ENCODE measurements at places on chromosomes 4 and X.
A peak's percentile ranks its signal among the peaks of the same experiment; 100 is the strongest.

- no peak for DNase-seq
These were observed 45.6 kb downstream of the SEL1L3 start for GRCh38 chr4:25817059-25817681.

DNA sequence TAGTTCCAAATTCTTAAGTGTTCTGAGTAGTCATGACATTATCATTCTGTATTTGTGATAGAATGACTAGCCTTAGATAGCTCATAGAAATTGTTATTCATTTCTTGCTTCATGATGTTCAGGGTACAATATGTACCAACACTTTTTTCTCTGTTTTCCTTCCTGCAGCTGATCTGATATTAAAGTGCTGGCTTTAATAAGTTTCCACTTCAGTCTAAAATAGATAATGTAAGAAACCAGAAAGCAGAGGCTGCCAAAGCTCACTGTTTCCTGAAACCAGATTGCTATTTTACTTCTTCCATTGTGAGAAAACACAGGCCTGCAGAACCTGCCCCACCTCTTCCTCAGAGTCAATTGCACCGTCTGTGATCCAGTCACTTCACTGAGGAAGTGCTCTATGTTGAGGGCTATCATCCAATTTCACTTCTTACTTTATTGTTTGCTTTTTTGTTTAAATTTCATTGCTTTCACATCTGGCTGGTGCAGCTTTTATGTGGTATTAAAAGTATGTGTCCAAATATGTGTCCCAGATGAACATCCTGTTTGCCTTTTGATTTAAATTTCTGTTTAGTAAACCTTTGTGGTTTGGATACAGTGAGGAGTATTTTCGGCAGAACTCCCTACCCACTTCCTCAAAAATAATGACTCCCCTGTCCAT, 652.1 kb downstream of the ANKRD50 start:
- no peak for DNase-seq

DNA sequence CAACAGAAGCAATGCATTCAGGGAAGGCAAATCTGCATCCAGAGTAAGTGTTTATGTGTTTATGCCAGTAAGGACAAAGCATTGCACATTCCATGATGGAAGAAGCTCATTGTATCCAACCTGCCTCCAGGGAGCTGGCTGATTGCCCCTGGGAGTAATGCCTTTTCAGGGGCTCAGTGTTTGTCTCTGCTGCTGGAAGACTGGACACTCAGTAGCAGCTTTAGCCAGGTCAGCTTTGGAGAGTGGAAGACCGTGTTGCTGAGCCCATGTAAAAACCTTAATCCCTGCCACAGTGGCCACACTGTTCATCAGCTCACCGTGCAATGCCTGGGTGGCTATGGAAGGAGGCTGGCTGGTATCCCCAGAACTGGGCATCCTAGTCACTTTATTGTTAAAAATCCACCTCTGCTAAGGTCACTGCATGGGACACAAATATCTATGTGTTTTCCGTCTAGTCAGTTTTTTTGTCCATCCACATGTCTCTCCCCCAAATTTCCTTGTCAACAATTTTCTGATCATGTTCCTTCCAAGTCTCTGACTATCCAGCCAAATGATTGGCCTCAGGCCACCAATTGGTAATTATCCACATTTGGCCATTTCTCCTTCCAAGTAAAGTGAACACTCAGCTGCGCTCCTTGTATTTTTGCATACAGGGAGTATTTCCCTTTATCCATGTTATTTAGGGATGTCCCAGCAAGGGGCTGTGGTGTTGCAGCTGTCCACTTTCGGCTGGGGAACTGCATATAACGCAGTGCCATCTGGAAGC, 2044.5 kb upstream of the AGA start:
- DNase-seq, result no peak

GRCh38 chr4:10459305-10459704, 2.1 kb upstream of the ZNF518B start:
- DNase-seq, result no peak

- no peak for DNase-seq
These were observed 410.9 kb downstream of the GRID2 start for GRCh38 chr4:92714640-92715039.

- no peak for DNase-seq
These were observed 15.0 kb upstream of the TRIM2 start for GRCh38 chr4:153189016-153189801.

DNA sequence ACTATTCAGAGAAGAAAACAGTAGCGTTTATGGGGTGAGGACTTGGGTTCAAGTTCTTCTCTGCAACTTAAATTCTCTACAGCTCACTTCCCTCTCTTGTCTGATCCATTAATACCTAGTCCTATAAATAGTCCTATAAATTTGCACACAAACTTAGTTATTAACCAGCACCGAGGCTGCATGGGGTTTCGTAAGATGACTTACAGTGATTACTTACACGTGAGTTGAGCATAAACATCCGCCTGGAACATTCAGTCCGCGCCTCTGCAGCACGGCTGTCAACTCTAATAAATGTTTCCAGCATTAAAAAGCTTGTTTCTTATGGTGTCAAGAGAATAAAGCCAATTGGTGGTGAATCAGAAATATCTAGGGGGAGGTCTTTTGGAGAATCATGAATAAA, 103.0 kb upstream of the ENPP6 start:
- DNase-seq, result no peak

- no peak for DNase-seq
These were observed 39.5 kb downstream of the NSD2 start for GRCh38 chr4:1910643-1911042.

DNA sequence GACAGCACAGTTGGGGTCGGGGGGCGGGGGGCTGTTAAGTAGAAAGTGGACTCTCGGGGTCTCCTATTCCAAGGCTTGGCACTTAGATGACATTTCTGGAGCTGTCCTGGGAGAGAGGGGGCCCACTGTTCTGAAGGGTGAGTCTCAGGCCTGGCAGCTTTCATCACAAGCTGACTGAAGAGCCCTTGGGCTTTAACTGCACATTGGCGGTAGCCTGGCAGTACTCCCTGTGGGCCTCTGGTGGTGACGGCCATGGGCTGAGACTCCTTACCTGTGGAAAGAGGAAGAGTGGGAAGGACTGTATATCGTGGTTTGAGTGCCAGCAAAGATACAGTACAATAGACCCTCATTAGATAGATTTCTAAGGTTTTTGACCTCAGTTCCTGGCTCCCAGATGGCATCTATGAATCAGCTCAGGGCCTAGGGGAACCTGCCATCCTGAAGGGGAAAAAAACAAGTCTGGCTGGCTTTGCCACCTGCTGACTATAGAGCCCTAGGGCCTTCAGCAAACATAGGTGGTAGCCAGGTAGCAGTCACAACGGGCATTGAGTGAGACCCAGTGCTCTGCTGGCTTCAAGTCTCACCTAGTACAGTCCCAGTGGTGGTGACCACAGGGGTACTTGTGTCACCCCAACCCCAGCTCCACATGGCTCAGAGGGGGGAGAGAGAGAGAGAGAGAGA, 87.9 kb downstream of the ANKRD17 start:
- no peak for DNase-seq

- DNase-seq, result no peak
These were observed 115.7 kb downstream of the PSAPL1 start for GRCh38 chr4:7319024-7319423.

- no peak for DNase-seq
These were observed 141.1 kb downstream of the AFF1 start for GRCh38 chr4:87075876-87076275.

GRCh38 chr4:126916049-126916625, 716.6 kb upstream of the INTU start:
- no peak for DNase-seq

GRCh38 chrX:107742700-107743191, 32.8 kb downstream of the TSC22D3 start:
- no peak for DNase-seq

DNA sequence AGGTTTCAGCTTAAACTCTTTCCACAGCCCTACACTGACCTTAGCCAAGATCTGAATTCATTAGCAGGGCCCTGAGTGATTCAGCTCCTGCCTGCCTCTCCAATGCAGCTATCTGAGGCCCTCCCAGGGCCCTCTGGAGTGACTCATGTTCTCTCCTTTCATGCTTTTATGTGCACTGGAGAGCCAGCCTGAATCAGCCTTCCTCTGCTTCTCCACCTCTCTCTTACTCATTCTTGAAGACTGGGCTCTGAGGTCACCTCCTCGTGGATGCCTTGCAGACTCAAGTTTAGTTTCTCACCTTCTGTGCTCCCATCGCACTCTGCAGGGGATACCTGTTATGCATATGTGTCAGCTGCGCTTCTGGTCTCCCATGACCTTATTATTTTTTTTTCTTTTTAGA, 3.1 kb upstream of the OCIAD2 start:
- DNase-seq, result no peak

DNA sequence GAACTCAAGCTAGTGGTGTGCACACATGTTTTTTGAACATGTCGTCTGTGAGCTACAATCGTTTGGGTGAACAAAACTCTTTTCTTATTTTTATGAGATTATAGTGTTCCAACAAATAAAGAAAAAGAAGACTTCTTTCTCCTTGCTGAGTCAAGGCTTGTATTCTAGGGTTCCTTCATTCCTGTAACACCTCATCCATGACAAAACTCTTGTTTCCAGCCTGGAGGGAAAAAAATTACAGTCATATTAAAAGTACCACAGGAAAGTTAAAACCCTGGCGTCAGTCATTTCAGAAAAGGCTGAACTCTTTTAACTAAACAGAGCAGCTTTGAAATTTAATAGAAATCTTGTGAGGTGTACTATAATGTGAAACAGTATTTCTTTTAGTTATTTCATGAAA, 79.2 kb upstream of the BOD1L1 start:
- no peak for DNase-seq

DNA sequence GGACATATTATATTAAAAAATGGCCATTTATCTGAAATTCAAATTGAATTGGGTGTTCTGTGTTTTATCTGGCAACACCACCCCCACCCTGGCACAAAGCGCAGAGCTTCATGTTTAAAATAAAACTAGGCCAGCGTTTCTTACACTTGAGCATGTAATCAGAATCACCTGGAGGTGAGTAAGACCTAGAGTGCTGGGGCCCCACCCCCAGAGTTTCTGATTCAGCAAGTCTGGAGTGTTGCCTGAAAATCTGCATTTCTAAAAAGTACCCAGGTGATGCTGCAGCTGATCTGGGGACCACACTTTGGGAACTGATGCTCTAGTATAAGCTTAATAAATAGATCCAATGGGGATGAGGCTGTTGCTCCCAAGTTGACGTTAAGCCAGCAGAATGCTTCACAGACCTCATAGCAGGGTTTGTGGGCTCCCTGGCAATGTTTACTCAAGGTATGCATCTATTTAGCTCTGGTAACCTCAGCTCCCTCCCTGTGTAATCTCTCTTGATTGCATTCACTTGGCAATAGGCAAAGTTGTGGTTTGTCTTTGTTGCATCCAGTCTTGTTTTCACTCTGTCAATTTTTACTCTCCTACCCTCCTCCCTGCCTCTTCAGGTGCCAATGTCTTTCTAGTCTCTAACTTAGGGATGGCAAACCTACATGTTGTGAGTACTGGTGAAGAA, 99.8 kb upstream of the TEX13D start:
- no peak for DNase-seq

DNA sequence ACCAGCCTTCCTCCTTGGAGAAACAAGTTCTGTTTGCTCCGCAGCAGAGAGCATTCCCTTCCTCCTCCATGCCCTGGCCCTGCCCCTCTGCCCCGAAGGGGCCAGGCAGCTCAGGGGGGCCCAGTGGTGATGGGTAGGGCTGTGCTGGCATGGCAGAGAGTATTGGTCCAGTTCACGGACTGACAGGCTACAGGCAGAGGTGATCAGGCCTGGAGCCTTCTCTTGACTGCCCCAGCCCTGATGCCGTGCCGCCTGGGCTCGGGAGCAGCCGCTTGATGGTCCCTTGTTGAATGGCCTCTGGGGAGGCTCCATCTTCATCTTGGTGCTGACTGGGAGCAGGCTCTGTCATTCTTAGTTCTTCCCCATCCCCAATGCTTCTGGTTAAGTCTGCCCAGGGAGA, 9.6 kb downstream of the NLGN3 start:
- no peak for DNase-seq

- peak; percentile 6 for DNase-seq
These were observed 650.7 kb downstream of the IL1RAPL1 start for GRCh38 chrX:29237972-29238371.

- no peak for DNase-seq
These were observed 107.3 kb downstream of the DTHD1 start for GRCh38 chr4:36388710-36389109.

GRCh38 chr4:19832411-19832810, 419.3 kb upstream of the SLIT2 start:
- no peak for DNase-seq

- DNase-seq, result no peak
These were observed 52.8 kb upstream of the CLNK start for GRCh38 chr4:10737337-10737736.

DNA sequence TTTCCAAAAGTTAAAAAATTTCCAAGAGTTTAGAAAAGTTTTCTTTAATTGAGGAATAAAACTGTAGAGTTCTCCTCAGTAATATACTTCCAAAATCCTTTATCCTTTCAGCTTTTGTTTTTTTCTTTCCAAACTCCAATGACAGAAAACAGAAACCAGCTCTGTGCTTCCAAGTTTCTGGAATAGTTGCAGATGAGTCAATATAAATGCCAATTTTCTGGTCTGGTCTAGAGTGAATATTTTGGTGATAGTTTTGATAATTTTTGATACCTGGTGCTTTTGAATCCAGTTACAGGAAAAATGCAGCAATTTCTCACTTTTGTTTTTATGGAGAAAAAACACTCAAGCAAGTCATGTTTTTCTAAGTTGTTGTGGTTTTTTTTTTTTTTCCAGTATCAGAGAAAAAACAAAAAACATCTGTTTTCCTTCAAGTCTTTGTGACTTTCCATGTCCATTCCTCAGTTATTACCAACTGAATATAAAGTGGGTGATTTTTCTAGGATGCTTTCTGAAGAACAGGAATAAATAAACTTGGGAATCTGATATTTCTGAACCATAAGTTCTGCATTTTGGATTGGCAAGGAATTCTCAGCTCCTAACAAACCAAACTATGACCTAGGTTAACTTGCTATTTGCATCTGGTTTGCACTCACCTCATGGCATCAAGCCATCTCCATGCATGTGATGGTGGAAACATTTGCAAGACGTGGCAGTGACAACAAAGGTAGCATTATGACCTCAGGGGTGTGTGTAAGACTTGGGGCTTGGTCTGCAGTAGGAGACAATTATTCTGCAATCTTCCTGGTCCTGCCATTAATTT, 139.1 kb downstream of the VEGFC start:
- DNase-seq, result no peak

GRCh38 chr4:34046580-34046979, 2197.7 kb downstream of the ARAP2 start:
- DNase-seq, result no peak

- DNase-seq, result no peak
These were observed 6.3 kb downstream of the GPAT3 start for GRCh38 chr4:83542225-83542624.

- no peak for DNase-seq
These were observed 40.5 kb upstream of the HSD17B10 start for GRCh38 chrX:53474707-53475106.

DNA sequence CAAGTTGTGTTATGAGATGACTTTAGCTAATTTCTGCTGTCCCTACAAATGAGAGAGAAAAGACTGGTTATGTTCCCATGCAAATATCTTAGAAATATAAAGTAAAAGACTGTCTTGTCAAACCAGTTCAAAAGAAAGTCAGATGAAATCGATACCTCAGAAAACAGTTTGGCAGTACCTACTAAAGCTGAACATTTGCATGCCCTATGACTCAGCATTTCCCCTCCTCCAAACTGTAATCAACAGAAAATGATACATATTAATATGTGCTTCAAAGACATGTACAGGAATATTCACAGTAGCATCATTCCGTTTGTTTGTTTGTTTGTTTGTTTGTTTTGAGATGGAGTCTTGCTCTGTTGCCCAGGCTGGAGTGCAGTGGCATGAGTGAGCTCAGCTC, 90.3 kb downstream of the ARX start:
- DNase-seq, result no peak

Data from NCI-H774 (cell line).